RKO (cell line): ENCODE measurements at places on chromosomes 7 and 10.
A peak's percentile ranks its signal among the peaks of the same experiment; 100 is the strongest.

GRCh38 chr7:77458786-77459185, 42.6 kb upstream of the GSAP start:
- no peak for DNase-seq

- DNase-seq = peak; percentile 82
These were observed 56.1 kb upstream of the SH2B2 start for GRCh38 chr7:102230593-102230992.

- peak; percentile 76 for DNase-seq
These were observed 181.6 kb upstream of the NEBL start for GRCh38 chr10:21078410-21079329.

- DNase-seq = no peak
These were observed 274.0 kb upstream of the GLI3 start for GRCh38 chr7:42511027-42511426.

DNA sequence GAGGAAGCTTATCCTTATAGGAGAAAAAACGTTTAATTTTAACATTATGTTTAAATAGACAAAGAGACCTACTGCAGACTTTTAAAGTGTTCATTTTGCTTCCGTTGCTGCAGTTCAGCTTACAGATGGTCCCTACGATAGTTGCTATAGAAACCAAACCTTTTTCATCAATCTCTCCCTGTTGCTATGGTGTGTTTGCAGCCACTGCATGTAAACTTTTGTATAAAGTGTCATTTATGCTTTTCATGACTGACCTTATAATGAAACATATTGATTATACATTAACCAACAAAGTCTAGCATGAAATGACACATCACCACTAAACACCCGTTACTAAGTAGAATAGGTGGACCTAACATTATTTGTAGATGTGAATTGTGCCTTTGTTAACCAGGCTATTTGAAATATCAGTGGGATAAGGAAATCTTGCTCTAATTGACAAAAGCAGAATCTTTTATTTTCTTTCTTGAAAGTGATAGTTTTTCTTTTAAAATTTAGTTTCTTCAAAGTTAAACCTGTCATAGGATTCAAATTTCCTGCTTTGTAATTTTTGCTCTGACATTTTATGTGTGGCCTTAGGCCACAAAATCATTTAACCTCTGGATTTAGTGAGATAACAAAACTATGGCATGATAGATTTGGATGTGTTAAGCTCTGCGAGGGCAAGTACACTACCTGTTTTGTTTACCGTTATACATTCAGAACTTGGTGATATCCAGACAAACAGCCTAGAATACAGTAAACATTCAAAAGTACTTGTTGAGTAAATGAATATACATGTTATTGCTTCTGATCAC, 64.0 kb downstream of the CACNB2 start:
- DNase-seq = no peak

DNA sequence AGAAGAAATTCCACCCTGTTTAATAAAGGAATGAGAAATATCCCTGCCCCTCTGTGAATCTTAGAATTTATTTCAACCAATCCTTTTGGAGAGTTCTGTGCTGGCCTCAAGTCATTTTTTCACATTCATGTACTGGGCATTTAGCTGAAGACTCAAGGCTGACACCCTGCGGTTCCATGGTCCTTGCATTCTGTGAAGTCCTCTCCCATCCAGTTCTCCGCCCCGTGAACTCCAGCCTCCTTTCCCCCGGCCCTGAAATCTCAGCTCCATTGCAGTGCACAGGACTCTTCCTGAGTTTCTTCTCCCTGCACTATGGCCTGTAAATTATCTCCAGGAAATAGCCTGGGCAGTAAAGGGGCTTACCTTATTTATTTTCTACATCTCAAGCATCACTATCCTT, 183.0 kb upstream of the KCND2 start:
- no peak for DNase-seq

DNA sequence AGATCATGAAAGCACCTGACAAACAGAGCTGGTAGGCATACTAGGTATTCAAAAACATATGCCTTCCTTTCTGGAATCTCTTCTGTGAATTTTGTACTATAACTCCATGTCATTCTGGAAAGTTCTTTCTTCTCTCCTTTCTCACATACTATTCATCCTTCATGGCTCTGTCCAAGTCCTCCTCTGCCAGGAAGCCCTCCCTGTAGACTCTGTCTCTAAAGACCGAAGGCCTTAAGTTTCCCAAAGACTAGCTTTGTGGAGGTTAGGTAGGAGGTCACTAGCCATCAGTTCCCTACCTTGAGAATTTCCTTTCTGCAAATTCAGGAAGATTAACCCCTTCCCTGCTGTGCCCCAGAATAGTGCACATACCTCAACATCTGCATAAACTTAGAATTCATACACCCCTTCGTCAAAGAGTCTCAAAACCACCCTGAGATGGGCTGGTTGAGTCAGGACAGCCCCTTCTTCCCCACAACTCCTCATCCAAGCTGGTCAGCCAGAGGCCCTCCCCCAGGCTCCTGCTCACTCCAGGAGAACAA, 20.6 kb downstream of the SORBS1 start:
- DNase-seq = no peak

- DNase-seq = peak; percentile 90
These were observed 2.4 kb downstream of the ADCK2 start for GRCh38 chr7:140674899-140675701.

DNA sequence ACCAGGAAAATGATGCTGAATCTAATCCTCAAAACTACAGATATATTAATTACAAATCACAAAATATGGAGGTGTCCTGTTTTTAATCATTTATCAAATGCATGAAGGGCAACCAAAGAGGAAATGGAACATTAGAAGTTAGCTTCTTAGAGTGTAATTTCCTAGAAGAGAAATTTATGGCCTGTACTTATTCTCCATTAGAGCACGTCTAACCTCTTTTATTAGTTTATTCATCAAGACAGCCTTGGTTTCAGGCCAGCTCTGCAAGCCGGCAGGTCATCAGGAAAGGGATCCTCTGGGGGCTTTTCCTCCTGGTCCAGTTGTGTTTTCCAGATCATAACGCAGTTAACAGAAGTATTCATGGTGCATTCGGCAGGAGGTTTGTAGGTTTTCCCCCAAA, 517.6 kb downstream of the KCNMA1 start:
- no peak for DNase-seq

- DNase-seq = peak; percentile 86
These were observed at the start of gene IFIT1 for GRCh38 chr10:89391907-89392756. Gene IFIT1 (plus strand): TSS chr10:89392623. CDS start chr10:89392713, 90 bp downstream.

- DNase-seq = peak; percentile 5
These were observed 59.7 kb upstream of the HABP2 start for GRCh38 chr10:113493195-113493594.

- DNase-seq = no peak
These were observed 19.4 kb downstream of the OPALIN start for GRCh38 chr10:96339383-96339782.

- no peak for DNase-seq
These were observed 217.4 kb downstream of the DGKB start for GRCh38 chr7:14685167-14685566.

GRCh38 chr10:120827251-120827875, 23.8 kb upstream of the WDR11 start:
- no peak for DNase-seq

GRCh38 chr10:126321440-126321839, 66.8 kb downstream of the ADAM12 start:
- no peak for DNase-seq

- peak; percentile 68 for DNase-seq
These were observed 40.4 kb upstream of the DLX5 start for GRCh38 chr7:97064972-97065587.

- DNase-seq = no peak
These were observed 16.9 kb downstream of the ZNF800 start for GRCh38 chr7:127375631-127376030.

DNA sequence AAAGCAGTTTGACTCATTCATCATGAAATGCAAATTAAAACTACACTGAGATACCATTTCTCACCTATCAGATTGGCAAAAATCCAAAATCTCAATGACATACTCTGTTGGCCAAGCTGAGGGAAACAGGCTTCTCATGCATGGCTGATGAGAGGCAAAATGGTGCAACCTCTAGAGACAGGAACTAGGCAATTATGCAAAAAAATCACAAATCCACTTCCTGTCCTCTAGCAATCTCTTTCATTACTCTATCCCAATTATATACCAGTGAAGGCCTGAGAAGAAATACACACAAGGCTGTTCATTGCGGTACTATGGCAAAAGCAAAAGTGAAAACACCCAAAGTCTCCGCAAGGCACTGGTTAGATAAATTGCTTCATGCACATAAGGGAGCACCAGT, 25.9 kb upstream of the PTPRN2 start:
- peak; percentile 6 for DNase-seq

- DNase-seq = no peak
These were observed 26.3 kb downstream of the DOCK1 start for GRCh38 chr10:126931544-126931943.

DNA sequence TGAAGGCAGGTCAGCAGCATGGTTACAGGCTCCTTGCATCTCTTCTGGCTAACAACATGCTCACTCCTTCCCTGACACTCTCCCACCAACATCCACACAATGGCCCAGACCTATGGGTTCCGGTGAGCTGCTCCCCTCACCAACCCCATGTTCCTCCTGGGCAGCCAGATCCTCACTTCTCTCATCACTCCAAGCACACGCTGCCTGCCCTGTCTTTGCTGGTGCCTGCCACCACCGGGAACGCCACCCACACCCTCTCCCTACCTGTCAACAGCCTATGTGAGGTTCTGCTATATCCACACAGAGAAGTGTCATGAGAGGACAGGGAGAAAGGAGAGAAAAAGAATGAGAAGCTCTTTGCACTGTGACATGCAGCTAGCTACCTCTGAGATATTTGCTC, 14.6 kb downstream of the PARP12 start:
- DNase-seq = no peak

DNA sequence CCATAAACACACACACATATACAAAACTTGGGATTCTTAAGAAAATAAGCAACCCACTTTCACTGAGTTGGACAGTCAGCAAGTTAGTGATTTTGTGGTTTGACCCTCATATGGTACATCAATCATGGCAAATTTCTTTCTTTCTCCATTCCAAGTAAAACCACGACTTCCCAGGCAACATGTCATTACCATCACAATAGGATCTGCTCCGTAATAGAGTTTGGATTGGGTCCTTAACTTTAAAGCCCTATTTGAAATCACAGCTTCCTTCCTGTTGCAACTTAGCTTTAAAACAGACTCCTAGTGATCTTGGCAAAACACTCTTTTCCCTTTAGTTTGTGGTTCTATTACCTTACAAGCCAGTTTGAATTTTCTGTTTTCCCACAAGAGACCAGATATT, 483.6 kb downstream of the INHBA start:
- DNase-seq = no peak

GRCh38 chr10:131681122-131681521, 219.7 kb upstream of the PPP2R2D start:
- DNase-seq = no peak

DNA sequence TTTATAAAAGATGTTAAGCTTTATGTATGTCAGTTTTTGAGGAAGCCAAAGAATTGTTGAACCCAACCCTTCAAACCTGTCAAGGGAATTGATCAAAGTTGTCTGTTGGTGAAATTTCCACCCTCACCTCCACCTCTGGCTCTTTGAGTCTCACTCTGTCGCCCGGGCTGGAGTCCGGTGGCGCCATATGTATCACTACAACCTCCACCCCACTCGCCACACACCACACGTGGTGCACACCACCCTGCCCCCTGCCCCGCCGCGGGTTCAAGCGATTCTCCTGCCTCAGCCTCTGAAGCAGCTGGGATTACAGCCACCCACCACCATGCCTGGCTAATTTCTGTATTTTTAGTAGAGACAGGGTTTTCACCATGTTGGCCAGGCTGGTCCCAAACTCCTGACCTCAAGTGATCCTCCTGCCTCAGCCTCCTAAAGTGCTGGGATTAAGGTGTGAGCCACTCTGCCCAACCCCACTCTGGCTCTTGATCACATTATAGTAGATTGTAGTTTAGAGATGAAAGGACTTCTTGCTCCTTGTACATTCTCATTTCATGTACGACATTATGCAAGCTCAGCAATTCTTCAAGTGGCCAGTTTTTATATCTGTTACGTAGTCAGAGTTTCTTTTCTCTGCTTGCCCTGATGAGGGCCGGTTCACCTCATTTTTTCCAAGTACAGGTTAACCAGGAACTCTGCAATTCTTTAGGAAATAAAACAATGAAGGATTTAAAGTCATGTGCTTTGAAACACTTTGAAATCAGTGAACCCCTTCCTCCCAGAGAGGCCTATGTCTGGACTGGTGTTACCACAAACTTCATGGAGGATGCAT, 7.0 kb downstream of the BAMBI start:
- no peak for DNase-seq

- DNase-seq = no peak
These were observed 202.8 kb downstream of the EMX2 start for GRCh38 chr10:117745301-117745700.

- DNase-seq = peak; percentile 67
These were observed 36.2 kb upstream of the GTF2IRD1 start for GRCh38 chr7:74417419-74417971.

DNA sequence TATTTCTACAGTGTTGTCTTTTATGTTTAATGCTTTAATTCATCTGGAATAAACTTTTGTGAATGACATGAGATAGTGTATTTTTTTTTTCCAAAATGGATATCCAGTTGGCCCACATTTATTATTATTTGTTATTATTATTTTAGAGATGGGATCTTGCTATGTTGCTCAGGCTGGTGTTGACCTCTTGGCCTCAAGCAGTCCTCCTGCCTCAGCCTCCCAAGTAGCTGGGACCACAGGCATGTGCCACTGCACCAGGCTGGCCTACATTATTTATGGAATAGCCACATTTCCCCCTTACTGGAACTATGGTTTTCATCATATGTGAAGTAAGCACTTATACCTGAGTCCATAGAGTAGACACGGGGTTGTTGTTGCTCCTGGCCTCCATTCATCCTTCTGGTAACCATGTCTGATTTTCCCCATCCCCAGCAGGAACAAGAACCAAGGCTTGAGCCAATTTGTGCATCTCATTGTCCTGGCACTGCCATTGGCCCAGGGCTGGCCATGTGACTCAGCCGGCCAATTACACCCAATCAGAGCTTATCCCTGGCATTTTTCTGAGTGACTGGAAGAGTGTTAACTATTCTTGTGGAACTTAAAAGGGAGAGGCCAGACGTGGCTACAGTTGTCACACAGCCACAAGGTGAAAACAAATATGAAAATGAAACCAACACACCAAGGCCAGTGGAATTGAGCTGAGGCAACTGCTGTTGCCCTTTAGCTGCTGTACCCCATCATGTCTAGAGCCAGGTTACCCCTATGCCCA, 23.1 kb downstream of the PRF1 start:
- no peak for DNase-seq

GRCh38 chr7:155913291-155913690, 101.0 kb upstream of the SHH start:
- no peak for DNase-seq

GRCh38 chr10:31912898-31913850, 15.5 kb downstream of the ARHGAP12 start:
- no peak for DNase-seq
